ENCODE measurements at places on chromosomes 13 and 19.

DNA sequence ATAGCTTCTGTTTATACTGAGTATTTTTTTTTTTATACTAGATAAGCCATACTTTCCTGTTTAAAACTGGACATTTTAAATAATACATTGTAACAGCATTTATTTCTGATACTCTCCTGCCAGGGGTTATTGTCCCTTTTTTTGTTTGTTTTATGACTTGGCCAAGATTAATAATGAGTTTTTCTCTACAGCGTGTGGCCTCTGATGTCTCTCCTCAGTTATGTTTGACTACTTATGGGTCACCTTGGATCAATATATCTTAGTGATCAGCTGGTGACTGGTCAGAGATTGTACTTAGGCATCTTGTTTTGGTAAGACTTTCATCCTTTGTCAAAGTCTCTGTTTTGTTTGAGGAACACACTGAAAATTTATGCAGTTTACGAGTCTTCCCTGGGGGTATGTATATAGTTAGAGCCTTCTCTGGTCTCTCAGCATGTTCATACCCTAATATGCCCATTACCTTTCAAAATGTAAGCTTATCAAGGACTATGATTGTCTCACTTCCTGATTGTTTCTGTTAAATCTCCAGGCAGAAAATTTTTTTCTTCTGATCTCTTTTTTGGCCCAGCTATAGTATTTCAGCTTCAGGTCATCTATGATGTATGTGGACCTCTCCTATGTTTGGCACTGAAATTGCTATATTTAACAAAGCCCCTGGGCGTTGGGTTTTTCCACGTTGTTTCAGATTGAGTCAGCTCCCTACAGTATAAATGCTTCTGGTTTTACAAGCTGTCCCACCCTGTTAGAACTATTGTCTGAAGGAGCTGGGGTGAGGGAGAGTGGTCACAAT lies 87.9 kb downstream of the URI1 start:
- no peak for DNase-seq

- no peak for DNase-seq
Observed at GRCh38 chr13:109516186-109516585, 270.2 kb downstream of the IRS2 start.

- DNase-seq = peak; percentile 75
Observed at GRCh38 chr13:51797664-51798488, 6.1 kb downstream of the DHRS12 start.

DNA sequence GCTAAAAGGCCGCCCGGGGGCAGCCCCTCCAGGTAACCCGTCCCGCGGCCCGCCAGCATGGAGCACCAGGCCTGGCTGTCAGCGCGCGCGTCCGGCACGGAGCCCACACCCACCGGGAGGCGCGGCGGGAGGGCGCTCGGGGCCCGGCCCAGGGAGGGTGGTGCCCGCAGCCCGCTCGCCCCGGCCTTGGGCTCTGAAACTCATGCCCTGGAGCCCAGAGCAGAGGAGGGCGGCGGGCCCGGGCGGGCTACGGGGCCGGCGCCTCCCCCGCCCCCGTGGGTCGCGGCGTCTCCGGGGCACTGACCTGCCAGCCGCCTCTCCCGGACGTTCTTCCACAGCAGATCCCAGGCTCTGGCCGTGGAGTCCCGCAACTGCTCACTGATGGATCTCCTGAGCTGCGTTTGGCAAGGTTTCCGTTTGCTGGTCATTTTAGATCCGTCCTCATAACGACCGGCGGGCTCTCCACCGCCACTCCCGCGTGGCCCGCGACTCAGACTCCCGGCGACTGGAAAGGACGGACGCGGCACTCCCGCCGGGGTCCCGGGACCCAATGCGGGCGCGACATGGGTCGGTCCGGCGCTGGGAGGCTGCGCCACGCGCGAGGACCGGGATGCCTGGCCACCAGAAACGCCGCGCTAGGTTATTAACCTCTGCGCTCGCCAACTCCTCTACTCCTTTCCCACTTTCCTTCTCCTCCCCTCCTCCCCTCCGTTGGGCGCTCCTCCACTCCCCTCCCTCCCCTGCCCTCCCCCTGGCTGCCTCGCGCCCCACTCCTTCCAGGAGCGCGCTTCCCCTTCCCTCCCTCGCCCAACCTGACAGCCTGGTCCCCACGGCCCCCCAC lies 64.7 kb upstream of the STARD13 start:
- DNase-seq = no peak

DNA sequence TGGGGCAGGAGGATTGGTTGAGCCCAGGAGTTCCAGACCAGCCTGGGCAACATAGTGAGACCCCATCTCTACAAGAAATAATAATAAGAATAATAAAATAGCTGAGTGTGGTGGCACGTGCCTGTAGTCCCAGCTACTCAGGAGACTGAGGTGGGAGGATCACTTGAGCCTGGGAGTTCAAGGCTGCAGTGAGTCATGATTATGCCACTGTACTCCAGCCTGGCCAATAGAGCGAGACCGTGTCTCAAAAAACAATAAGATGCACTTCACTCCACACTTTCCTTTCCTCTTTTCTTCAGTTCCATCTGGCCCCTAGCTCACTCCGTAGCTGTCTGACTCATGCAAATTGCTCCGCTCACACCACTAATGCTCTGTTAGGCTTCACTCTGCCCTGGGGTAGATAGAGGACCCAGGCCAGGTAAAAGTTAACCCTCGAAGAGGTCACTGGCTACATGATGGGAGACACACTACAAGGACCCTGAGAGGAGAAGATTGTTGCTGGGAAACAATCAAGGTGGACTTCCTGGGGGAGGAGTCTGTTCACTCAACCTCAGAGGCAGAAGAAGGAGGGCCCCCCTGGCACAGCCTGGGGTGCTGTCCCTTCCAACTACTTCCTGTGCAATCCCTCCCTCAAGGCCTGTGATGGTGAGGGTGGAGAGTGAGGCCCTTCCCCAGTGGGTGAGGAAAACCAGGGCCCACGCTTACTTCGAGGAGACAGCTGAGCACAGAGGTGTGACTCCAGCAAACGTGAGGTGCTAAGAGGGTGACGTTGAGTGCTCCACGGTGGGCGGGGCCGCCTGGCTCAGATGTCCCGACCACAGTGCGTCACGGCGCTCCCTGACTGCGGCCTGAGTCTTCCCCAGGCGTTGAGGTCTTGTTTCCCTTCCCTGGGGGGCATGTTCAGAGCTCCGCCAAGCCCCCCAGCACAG lies 8.8 kb upstream of the TNFSF9 start:
- DNase-seq = peak; percentile 39

GRCh38 chr13:48975101-48975855 lies 434 bp upstream of the FNDC3A start:
- DNase-seq = peak; percentile 68

GRCh38 chr13:29922281-29922821 lies 71.9 kb upstream of the UBL3 start:
- no peak for DNase-seq

- DNase-seq = no peak
Observed at GRCh38 chr13:51221108-51221507, 1.1 kb upstream of the FAM124A start.

GRCh38 chr19:1400281-1401137 lies 833 bp downstream of the GAMT start:
- no peak for DNase-seq

DNA sequence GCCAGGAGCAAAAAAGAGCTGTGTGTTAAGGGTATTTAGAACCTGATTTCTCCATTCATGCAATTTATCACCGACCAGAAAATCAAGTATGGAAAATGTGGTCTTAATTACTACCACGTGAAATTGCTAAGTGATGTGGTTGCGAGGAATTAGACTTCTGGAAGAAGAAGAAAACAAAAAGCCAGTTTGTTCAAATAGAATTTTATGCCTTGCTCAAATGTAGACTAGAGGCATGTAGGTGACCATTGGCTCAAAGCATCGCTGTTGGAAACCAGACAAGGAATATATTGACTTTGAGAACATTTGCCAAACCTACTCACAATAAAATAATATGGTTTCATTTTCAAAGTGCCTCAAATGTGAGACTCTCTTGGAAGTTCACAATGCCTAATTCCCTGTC lies 57.3 kb upstream of the LRCH1 start:
- no peak for DNase-seq

DNA sequence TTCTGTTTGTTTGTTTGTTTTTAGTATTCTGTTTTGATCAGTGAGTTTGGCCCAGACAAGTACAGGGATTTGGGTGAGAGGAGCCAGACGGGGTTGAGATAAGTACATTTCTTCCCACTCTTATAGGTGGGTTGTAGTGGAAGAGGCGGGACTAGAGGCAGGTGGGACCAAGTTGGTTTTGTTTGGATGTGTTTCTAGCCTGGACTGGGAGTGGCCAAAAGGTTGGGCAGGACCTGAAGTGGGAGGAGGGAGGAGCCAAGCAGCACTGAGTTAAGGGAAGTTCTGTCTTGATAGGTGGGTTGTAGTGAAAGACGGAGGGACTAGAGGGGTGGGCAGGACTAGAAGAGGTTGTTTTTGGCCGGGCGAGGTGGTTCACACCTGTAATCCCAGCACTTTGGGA lies 9.0 kb downstream of the DNASE2 start:
- no peak for DNase-seq

DNA sequence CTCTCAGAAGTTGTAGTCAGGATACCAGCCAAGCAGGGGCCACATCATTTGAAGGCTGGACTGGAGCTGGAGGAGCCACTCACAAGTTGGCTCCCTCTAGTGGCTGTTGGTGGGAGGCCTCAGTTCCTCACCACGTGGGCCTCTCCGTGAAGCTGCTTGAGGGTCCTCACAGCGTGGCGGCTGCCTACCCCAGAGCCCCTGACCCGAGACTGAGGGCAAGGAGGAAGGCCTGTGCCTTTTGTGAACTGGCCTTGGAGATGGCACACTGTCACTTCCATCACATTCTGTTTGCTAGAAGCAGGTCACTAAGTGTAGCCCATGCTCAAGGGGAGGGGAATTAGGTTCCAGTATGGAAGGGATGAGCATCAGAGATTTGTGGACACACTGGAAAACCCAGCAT lies 14.6 kb downstream of the GNA11 start:
- DNase-seq = peak; percentile 67

GRCh38 chr13:37011002-37011401 lies 10.4 kb downstream of the EXOSC8 start:
- DNase-seq = no peak
